ENCODE measurements at places on chromosomes 1 and 21.

GRCh38 chr1:67573311-67573872, 111.6 kb upstream of the GADD45A start:
- DNase-seq = no peak

DNA sequence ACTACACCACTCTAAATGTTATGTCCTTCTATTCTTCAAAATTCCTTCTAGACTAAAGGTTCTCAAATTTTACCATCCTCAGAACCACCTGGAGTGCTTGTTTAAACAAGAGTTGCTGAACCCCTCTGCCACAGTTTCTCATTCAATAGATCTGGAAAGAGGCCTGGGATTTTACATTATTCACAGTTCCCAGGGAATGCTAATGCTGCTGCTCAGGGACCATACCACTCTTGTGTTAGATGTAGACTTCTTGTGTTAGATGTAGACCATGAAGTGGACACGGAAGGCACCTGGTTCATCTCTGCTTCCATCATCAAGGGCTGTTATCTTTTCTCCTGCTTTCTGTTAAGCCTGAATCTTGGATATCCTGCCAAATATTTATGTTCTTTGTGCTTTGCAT, 31.3 kb upstream of the CCN1 start:
- DNase-seq = no peak

DNA sequence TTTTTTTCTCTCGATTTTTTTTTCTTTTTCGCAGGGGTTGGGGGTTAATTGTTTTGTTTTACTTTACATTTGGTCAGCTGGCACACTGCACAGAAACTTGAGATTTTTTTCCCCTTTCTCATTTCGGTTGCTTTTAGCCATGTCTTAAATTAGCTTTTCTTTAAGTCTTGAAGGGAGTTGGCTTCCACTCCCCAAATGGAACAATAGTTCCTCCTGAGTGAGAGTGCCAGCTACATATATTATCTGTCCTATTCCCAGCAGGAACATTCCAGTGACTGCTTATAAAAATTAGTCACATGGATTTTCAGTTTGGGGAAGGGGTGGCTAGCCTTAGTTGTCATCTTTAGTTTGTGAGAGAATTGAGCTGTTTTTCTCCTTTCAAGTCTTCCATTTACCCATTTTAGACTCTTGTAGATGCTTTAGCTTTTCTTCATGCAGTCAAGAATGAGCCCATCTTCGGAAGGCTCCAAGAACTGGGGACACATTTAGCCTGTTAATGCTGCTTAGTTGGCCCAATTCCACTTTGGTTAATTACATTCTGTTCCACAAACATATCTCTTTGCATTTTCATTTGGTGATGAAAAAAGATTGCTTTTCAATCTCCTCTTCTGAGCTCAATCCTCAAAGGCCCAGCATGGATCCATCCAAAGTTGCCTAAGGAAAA, 510.1 kb upstream of the CXADR start:
- peak; percentile 41 for DNase-seq

- no peak for DNase-seq
Measured at GRCh38 chr1:217027403-217028080, 304.3 kb upstream of the ESRRG start.

DNA sequence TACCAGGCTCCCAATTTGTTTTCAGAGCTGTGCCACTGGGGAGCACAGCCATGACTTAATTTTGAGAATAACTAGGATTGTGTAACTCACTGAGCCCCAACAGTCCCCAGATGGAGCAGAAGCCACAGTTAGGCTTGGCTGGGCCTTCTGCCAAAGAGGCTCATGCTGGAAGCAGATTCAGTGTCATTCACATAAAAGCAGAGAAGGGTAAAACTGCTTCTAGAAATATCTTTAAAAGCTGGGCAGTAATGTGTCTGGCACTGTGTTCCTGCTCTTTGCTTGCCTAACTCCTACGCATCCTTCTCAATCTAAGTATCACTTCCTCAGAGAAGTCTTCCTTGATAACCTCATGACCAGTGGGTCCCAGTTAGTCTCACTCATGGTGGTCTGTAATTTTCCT, 20.3 kb downstream of the STK40 start:
- DNase-seq = no peak

DNA sequence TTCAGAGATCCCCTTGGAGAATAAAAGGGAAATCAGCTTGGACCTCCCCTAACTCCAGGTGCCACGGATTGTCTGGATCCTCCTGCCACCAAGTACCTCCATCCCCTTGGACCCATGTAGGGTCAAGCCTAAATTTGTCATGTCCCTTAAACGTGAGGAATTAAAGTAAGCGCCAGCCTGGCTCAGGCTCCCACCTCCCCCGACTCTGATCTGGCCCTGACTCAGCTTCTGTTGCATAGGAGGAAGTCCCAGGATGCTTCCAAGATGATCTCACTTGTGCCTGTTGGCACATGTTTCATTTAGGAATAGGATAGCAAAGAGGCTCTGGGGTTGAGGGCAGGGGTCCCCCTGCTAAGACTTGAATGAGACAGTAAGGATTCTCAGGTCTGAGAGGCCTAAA, 231.9 kb upstream of the JUN start:
- peak; percentile 20 for DNase-seq

DNA sequence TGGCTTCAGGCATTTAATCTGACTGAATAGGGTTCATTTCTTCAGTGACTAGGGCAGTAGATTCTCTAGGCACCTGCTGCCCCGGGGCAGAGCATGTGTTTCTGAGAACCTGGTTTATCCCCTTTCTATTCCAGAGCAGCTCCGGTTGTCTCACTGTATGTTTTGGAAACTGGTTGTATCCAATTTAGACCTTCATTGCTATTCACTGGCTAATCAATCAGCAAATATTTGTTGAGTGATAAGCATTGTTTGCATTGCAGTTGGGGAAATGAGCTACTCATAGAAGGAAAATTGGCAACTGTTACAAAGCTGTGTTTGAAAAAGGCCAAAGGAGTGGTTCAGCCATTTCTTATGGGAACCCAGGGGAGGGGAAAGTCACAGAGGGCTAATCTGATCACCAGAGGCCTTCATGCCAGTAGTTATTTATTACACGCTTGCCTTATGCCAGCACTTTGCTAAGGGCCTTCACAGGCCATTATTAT, 2.9 kb downstream of the QSOX1 start:
- DNase-seq = no peak

GRCh38 chr1:180295999-180296398, 65.9 kb downstream of the LHX4 start:
- no peak for DNase-seq

- peak; percentile 26 for DNase-seq
Measured at GRCh38 chr1:218585511-218586184, 240.5 kb downstream of the TGFB2 start.

- DNase-seq = no peak
Measured at GRCh38 chr21:43778469-43779335, 2.6 kb upstream of the CSTB start.

DNA sequence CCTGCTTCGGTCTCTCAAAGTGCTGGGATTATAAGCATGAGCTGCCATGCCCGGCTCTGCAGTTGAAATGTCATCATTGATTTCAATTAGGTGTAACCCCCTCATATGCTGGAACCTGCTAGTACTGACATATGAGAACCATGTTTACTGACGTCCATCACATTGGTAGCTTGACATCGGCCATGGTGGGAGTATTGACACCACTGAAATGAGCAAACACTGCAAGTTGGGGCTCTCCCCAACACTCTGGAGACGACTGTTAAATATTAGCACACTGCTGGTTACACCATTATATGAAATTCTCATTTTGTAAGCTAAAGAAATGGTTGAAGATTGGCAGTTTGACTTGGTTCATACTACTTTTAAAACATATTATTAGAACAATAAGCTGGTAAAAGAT, 63.7 kb downstream of the CNST start:
- no peak for DNase-seq

- no peak for DNase-seq
Measured at GRCh38 chr1:185257950-185258208, 59.2 kb downstream of the IVNS1ABP start.

DNA sequence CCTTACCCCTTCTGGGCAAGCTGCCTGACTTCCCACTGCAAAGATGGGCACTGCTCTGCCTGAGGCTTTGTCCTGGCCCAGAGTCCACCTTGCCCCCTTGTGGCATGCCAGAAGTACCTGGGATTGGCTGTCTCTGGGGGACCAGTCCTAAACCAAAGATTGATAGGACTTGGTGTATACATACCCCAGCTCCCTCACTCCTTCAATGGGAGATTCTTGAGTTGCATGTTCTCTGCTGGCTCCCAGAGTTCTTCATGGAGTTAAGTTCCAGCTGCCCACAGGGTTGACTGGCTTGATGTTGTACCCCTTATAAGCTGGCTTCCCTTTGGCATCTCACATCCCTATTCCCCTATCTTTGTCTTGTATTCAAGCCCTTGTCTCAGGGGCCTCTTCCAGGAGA, 244.8 kb downstream of the GRIK3 start:
- DNase-seq = no peak

- DNase-seq = no peak
Measured at GRCh38 chr1:33762109-33762830, 101.6 kb upstream of the HMGB4 start.

DNA sequence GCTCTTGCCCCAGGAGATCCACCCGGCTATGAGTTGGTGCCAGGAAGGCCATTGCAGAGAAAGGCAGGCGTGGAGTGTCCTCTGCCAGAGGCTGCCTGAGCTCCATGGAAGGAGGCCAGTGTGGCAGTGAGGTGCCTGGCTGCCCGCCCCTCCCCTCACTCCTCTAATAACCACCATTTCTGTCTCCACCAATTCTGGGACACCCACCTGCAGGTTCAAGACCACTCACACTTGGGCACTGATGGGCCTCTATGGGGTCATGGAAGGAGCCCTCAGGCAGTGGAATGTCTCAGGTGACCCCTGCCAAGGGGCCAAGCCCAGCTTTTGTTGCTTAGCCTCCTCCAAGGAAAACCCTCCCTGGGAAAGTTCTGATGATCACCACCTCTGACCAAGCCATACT, 731.6 kb downstream of the MATN1 start:
- no peak for DNase-seq

DNA sequence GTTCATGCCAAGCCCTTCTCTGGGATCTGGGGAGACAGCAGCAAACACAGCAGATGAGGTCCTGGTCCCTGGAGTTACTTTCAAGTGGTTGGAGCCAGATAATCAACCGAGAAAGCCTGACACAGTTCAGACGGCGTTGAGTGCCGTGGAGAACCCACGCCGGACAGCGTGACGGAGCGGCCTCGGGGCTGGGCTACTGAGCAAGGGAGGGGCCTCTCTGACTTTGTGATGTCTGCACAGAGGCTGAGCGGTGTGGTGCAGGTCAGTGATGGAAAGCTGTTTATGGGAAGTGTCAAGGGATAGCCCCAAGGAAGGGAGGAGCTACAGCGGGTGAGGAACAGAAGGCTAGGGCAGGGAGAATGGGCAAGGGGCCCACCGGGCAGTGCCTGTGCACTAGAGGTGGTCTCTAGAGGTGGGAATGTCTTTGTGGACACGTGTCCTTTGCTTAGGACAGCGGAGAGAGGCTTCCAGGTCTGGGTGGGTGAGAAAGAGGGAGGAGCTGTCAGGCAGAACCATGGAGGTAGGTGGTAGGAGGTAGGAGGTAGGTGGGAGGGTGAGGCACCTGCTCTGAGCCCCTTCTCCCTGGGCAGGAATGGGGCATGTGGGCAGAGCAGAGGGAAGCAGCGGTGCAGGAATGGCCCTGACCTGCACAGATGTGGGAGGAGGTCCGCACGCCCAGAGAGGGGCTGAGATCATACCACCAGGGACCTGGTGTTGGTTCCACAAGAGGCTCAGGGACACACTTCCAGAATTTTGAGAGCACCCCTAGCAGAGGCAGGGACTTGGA, 62.8 kb downstream of the RUNX3 start:
- no peak for DNase-seq

DNA sequence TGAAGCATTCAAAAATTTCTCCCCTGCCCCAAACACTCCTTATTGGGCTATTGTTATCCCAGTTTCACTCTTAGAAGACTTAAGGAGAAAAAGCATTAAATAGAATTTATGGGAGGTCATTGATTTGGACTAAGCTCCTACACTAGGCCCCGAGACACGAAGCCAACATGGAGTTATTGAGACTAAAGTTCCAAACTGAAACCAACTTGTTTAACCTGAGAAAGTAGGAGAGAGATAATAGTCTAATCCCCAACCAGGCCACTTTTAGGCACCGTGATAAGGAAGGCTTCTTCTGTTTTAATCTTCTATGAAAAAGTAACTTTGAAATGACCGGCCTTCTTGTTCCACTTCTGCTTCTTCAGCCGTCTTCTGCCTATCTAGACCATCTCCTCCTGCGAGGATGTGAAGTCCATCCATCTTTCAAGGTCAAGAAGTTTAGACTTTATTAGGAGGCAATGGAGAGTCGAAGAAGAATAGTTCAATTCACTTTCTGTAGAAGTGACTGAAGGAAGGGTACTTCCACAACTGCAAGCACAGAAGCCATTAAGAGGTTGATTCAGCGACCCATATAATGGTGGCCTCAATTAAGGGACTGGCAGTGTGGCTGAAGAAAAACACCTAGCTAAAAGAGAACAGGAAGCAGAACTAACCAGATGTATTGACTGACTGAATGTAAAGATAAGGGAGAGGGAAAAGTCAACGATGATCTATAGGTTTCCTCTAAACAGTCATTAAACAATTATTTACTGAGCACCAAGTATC, 428.8 kb downstream of the SMYD3 start:
- no peak for DNase-seq

DNA sequence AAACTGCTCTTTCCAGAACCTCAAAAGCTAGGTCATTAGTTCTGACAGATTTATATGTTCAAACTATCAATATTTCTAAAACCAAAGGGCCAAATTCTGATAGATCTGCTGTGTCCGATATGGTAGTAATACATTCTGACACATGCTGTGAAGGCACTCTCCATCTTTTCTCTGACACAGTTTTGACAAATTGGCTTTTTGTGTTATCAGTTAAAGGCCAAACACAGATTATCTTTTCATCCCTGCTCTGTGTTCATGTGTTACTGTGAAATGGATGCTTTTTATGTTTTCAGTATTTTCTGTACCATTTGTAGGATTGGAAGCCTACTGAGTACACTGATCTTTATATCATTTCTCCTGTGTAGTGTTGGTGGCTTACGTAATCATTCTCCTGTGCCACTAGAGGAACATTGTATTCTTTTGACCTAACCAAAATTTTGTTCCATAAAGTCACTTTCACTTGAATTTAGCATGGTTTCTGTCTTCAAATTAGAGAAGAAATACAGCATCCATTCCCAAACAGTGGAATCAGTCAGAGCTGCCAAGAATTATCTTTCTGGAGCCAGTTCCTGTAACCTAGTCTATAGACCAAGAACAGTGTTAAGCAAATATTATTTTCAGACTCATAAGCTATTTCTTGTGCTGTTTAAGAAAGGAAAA, 137.2 kb downstream of the ADGRL2 start:
- no peak for DNase-seq

DNA sequence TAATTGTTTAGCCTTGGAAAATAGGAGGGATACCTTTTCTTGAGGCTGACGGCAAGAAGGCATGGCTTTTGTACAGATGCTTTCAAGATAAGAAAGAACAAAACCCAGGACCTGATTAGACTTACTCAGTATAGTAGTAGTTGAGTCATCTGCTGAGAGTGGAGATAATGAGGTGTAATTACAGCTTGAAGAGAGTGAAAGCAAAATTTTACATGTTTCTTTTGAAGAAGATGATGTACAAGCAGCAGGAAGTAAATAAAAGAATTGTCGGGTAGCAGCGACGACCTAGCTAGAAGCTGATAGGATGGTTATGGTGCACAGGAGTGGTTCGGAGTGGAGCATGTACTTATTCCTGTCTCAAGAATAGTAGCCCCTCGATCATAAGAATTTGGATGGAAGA, 6.6 kb downstream of the ANGPTL1 start:
- DNase-seq = no peak
